ENCODE measurements at places on chromosomes 3 and 15.

DNA sequence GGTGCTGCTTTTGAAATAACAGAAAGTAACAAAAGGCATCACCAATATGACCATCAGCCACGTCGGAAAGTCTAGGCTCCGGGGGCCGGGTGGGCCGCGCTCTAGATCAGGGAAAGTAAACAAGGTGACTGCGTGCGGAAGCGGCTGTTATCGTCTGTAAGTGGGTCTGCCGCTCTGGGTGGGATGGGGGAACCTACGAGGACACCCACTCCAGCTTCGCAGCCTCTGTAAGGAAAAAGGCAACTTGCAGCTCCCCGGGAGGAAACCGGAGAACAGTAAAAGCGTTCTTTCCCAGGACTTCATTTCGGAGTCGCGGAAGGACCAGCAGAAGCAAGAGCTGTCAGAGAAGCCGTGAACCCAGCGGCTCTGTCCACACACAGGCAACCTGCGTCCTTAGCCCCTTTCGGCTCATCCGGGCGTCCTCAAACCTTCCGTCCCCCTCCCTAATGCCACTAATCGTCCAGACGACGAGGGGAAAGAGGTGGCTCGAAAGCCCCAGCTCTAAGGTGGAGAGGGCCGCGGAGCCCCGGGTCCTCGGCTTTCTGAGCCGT lies 461 bp downstream of the XRN1 start:
- peak overlapping the region; percentile 97 for H3K27ac ChIP-seq
- no peaks in the 10 kb centered on the region for H3K27me3 ChIP-seq
- no peak for DNase-seq
- H3K36me3 ChIP-seq = peaks cover 43% of the 10 kb centered on the region
- peaks cover 5% of the 10 kb centered on the region for H3K4me1 ChIP-seq

- peaks cover 6% of the 10 kb centered on the region for H3K36me3 ChIP-seq
- peaks cover 30% of the 10 kb centered on the region for H3K4me1 ChIP-seq
- H3K27me3 ChIP-seq = no peaks in the 10 kb centered on the region
- H3K4me3 ChIP-seq = no peak overlapping the region
Observed at GRCh38 chr3:52243791-52244628, 1.5 kb upstream of the PPM1M start.

DNA sequence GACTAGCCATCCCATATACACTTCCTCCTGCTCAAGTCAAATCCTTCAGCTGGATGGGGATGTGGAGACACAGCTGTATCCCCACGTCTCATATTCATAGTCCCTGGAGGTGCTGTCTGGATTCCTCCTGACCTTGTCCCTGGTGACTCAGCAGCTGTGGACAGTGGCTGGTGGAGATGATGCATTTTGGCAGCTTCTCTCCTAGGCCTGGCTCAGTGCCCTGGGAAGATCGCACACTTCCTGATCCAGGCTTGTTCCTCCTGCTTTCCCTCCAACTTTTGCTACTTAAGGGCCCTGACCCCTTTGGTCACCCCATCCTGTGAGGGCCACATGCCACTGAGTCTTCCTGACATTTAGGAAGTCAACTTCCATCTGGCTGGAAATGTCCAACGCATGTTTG lies 44.4 kb downstream of the ADAMTSL3 start:
- H3K4me3 ChIP-seq = no peak overlapping the region
- H3K27ac ChIP-seq = no peak overlapping the region
- no peak for DNase-seq
- H3K27me3 ChIP-seq = peaks cover 2% of the 10 kb centered on the region
- no peaks in the 10 kb centered on the region for H3K36me3 ChIP-seq

- no peak overlapping the region for H3K4me3 ChIP-seq
- no peaks in the 10 kb centered on the region for H3K4me1 ChIP-seq
- no peak overlapping the region for H3K27ac ChIP-seq
- peaks cover 89% of the 10 kb centered on the region for H3K36me3 ChIP-seq
Observed at GRCh38 chr3:47714606-47715005, 67.1 kb downstream of the SMARCC1 start.

DNA sequence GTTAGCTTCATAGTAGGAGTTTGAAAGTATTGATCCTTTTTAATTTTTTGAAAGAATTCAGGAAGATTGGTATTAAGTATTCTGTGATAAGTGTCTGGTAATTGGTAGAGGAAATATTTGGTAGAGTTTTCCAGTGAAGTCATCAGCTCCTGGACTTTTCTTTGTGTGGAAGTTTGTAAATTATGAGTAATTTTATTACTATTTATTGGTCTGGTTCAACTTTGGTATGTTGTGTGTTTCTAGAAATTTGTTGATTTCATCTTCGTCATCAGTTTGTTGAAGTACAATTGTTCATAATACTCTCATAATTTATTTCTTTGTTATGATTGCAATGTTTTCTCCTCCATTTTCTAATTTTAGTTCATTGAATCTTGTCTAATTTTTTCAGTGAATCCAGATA lies 832.0 kb downstream of the OTOL1 start:
- no peaks in the 10 kb centered on the region for H3K36me3 ChIP-seq
- no peak overlapping the region for H3K27ac ChIP-seq
- H3K4me1 ChIP-seq = no peaks in the 10 kb centered on the region
- no peak for DNase-seq

DNA sequence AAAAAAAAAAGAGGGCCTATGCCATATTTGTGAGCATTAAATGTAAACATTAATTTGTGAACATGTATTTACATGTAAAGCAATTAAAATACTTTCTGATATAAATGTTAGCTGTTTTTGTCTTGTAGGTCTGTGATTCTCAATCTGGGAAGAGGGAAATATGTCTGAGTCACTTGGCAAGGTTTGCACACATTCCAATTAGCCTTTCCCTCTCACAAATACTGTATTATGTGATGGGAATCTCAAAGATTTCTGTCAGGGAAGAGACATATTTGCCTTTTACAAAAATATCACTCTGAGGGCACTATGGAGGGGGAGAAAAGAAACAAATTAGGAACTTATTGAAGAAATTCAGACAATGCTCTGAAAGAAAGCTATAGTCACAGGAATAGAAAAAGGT lies 483.6 kb downstream of the GBE1 start:
- H3K4me1 ChIP-seq = no peaks in the 10 kb centered on the region
- H3K4me3 ChIP-seq = no peak overlapping the region
- no peaks in the 10 kb centered on the region for H3K27me3 ChIP-seq

DNA sequence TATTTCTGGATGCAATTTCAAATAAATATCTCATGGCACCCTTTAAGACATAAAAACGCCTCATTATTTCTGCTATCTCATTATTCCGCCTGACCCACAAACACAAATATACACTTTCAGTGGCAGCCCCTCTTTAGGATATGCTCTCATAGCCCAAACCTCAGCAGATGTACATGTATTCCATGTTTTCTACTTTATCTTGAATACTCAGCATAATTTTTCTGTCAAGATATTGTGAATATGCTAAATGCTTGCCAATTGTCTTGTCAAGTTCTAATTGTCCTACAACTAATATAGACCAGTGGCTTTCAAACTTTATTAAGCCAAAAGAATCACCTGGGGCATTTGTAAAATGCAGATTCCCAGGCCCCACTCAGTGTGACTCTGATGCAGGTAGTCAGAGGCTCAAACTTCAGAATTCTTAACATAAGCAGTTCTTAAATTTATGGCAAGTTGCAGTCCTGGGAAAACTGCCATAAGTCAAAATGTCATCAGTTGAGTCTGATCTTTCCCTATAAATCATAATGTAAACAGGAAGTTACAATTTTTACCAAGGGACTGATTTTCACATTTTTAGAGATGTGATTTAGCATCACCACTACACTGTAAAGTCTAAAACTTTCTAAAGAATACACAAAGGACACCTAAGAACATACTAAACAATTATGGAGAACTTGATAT lies 135.1 kb downstream of the TBL1XR1 start:
- H3K27ac ChIP-seq = no peak overlapping the region
- H3K4me3 ChIP-seq = no peak overlapping the region
- H3K4me1 ChIP-seq = no peaks in the 10 kb centered on the region
- DNase-seq = no peak
- H3K27me3 ChIP-seq = no peaks in the 10 kb centered on the region

DNA sequence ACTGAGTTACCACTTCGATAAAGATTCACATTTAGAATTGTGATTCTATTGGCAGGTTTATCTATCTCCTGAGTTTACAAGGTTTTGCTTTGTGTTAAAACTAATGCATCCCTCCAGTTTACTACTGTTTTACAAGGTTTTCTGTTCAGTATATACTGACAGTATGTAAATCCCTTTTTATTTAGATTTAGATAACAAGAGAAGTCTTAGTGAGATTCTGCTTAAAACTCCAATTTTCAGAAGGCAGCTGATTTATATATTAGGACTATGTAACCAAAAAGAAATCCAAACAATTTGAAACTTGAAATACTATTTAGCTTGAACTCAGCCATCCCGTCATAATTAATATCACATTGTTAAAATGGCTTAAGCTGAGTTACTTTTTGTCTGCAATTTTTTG lies 619.2 kb downstream of the NAALADL2 start:
- no peaks in the 10 kb centered on the region for H3K4me1 ChIP-seq
- no peak overlapping the region for H3K27ac ChIP-seq
- no peaks in the 10 kb centered on the region for H3K36me3 ChIP-seq
- no peak for DNase-seq
- no peak overlapping the region for H3K4me3 ChIP-seq

GRCh38 chr3:104214937-104215336 lies 1151.8 kb upstream of the ALCAM start:
- no peak overlapping the region for H3K27ac ChIP-seq
- no peaks in the 10 kb centered on the region for H3K27me3 ChIP-seq
- no peak for DNase-seq
- H3K4me3 ChIP-seq = no peak overlapping the region

All from K562 (cell line).